Posterior cingulate gyrus (tissue), 11 donors: ENCODE measurements at places on chromosomes 13 and 19.

DNA sequence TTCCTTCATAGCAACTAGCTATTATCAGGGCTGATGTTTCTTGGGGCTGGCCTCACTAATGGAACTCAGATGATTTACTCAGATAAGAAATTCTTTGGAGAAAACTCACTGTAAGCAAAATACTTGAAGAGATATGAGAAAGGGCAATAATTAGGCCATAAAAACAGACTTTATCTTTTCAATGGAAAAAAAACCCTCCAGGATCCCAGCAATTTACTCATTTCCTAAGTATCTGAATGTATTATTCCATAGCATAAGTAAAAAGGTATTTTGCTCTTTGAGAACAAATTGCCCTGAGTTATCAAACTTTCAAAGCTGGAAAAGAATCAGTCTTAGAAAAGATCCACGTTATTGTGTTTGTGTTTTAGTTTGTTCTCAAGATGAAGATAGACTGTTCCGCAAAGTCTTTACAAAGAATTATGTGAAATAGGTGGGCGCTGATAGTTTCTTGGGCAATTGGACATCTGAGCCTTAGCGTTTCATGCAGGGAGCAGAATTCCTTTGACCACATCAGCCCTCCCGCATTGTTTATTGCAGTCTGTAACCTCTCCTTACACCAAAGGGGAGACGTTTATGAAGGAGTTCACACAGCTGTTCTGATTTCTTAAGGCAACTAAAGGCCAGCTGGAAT is 29.1 kb upstream of the CSNK1A1L start:
- DNase-seq = no peak

DNA sequence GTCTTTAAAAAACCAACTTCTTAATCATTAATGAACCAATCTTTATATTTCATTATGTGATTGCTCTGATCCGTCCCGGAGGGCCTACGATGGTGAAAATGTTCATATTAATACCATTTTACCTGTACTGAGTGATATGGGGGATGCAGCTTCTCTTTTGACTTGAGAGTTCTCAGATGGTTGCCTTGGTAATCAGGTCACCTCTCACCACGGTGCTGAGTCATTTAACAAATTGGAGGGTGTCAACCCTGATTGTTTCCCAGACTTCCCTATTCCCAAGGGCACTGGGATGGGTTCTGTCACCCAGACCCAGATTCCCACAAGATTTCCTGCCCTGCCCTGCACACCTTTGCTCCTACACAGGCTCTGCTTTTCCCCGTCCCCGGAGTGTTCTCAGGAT is 128.5 kb upstream of the TMTC4 start:
- no peak for DNase-seq

DNA sequence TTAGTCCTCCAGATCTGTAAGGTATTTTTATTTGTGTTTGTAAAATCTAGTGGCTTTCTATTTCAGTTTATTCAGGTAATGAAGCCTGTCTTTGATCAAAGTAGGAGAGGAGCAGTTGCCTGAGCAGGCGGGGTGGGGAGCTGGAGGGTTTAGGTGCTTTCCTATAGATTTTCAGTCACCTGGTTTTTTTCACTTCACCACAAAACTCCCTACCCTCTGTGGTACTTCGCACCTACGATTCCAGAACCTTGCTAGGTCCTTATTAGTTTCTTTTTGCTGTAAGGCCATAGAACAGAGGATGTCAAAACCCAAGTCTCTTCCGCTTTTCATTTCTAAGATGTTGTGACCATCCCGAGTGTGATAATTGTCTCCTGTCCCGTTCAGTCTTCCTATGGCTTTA is 26.6 kb downstream of the SLAIN1 start:
- DNase-seq = no peak

GRCh38 chr13:102322211-102322610 is 79.6 kb downstream of the FGF14 start:
- DNase-seq = no peak

- DNase-seq = no peak
These were observed 19.7 kb upstream of the CEACAM3 start for GRCh38 chr19:41776700-41777099.
